ENCODE measurements at places on chromosomes 4 and X.

DNA sequence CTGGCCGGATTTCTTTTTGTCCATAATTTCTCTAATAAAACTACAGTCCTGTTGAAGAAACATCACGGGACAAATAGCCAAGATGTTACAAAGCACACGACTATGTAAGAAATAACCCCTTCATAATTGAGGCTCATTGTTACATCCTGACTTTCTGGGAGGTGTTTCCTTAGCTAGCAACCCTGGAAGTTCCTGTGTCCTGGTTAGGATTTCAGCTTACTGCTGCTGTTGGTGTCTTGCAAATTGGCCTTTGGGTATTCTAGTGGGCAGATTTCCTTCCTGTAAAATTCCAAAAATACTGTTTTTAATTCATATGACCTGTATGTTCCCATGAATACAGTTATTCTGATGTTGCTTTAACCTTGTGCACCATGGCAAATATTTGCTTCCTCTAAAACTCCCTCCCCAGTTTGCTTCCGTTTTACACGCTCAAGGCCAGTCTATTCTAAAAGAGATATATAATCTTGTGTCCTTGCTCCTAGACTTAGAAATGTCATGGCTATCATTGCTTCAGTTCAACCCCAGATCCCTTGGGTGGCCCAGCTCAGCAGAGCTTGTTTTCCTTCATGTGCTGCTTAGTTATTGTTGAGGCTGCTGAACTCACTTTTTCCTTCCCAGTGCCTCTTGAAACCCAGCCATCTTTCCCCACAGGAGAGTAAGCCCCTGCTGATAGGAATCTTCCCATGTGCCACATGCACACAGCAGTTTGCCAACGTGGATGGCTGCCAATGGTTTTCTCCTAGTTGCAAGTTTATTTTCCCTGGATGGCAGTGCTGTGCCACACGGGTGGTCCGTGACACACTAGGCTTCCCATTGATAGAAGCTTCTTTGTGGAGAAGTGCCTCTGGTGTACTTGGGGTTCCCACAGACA, 75.8 kb downstream of the TSPAN7 start:
- DNase-seq = no peak

GRCh38 chr4:110106931-110107296, 91.5 kb downstream of the ELOVL6 start:
- no peak for DNase-seq

- no peak for DNase-seq
Observed at GRCh38 chrX:107227780-107228485, 21.5 kb downstream of the DNAAF6 start.

- no peak for DNase-seq
Observed at GRCh38 chr4:33711826-33712225, 2532.5 kb downstream of the ARAP2 start.

DNA sequence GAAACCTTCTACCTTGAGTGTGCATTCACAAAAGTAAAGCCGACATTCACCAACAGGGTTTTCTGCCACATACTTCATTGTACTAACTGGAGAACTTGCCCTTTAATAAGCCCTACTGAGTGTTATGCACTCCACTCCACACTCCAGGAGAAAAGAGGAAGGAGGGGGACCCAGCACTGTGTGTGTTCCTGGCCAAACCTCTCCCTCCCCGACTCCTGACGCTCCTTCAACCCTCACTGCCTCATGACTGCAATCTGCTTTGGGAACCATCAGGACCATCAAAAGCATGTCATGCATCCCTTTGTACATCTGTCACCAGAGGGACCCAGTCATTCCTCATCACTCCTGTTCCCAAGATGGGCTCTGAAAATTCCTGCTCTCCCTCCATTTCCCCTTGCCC, 143.7 kb downstream of the RASL11B start:
- no peak for DNase-seq

DNA sequence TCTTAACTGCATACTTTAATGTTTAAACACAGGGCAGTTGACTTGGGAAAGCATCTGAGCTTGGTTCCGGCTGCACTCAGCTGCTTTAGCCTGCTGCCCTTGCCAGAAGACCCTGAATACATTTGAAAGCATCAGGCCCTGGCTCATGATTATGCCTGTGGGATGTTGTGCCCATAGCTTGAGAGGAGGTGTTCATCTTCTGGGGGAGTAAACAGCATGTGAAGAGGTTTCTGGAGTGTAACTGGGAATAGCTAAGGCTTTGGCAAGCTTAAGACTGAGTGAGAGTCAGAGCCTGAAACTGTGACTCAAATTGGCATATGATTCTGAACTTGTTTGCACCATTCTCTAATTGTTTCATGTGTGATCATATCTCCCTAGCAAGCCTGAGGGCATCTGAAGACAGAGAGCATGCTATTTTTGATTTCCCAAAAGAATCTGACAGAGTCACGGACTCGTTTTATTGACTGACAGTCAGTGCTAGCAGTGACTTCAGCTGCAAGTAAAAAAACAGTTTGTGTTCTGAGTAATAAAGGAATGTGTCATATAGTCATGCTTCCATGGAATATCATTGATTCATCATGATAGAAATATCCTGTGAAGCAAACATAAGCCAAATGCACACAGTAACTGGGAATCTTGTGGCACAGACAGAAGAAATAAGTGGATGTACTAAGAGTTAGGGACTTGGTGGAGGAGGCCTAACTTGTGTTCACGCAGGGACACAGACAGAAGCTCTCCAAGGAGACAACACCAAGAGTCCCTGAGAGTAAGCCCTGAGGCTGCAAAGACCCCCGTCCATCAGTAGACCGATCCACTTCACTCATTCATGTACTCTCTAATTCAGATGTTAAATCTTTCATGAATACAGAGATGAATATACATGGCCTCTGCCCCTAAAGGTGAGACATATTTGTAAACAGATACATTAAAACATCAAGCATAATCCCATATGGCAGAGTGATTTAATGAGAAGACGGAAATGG, 100.7 kb downstream of the SYNPO2 start:
- no peak for DNase-seq

- DNase-seq = no peak
Observed at GRCh38 chr4:48195853-48196252, 61.8 kb upstream of the TXK start.

DNA sequence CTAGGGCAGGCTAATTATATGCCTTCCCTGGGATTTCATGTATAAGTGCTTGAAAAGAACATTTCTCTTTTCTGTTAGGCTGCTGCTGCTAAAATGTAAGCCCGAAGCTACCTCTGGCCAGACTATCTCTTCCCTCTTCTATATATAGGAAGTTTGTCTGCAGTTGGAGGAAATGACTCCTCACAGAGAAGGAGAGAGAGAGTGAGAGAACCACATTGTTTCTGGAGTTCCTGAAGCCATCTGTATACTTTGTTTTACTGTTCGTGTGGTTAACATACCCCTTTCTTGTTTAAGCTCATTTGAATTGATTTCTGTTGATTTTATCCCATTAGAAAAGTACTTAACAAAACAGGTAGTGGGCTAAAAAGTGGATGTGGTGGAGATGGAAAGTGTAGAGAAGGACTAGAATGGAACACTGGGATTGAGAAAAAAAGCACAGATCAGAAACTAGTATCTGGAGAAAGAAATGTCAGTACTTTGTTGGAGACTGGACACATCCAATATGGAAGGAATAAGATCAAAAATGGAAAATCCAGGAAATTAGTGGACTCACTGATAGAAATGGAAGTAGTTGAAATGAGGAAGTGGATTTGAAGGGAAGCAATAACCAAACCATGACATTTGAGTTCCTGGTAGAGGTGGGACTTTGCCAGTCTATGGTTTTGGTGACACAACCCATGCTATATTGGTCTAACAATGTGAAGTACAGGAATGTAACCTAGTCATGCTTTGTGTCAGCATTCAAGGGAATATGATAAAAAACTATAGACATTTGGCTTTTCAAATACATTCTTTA, 112.6 kb downstream of the TMA16 start:
- no peak for DNase-seq

GRCh38 chr4:180363815-180364214, 1879.4 kb upstream of the TENM3 start:
- no peak for DNase-seq

GRCh38 chrX:133638285-133638684, 223.0 kb upstream of the GPC4 start:
- no peak for DNase-seq

- no peak for DNase-seq
Observed at GRCh38 chr4:148315049-148315448, 127.2 kb downstream of the NR3C2 start.

GRCh38 chr4:139084804-139085093, 69.2 kb downstream of the NOCT start:
- DNase-seq = no peak

GRCh38 chr4:138588501-138588900, 346.4 kb upstream of the SLC7A11 start:
- no peak for DNase-seq

DNA sequence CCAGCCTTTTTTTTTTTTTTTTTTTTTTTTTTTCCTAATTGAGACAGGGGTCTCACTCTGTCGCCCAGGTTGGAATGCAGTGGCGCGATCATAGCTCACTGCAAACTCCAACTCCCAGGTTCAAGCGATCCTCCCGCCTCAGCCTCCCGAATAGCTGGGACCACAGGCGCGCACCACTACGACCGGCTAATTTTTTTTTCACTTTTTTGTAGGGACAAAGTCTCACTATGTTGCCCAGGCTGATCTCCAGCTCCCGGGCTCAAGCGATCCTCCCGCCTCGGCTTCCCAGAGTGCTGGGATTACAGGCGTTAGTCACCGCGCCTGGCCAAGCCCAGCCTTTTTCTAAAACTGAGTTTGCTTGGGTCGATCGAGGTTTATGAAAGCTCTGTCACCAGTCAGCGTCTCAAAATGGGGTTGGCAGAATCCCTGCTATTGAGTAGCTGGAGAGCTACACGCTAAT, 1.3 kb upstream of the OTUD5 start:
- no peak for DNase-seq

DNA sequence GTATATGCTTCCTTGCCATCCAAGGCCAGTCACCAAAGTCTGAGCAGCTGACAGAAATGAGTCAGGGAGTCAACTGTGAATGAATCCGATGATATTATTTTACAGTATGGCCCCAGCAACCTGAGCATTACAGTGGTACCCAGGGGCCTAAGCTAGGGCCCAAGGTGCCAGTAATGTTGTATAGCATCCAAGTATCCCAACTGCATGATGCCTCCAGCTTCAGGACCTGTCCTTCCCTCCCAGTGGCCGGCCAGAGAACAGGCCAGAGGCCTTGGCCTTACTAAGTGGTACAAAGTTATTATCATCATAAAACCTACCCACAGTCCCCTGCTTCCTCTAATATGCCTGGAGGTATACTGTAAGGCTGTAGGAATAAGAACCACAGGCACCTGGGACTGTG, 79.9 kb downstream of the RFC1 start:
- no peak for DNase-seq

- DNase-seq = no peak
Observed at GRCh38 chr4:165398570-165398969, 19.8 kb downstream of the CPE start.

DNA sequence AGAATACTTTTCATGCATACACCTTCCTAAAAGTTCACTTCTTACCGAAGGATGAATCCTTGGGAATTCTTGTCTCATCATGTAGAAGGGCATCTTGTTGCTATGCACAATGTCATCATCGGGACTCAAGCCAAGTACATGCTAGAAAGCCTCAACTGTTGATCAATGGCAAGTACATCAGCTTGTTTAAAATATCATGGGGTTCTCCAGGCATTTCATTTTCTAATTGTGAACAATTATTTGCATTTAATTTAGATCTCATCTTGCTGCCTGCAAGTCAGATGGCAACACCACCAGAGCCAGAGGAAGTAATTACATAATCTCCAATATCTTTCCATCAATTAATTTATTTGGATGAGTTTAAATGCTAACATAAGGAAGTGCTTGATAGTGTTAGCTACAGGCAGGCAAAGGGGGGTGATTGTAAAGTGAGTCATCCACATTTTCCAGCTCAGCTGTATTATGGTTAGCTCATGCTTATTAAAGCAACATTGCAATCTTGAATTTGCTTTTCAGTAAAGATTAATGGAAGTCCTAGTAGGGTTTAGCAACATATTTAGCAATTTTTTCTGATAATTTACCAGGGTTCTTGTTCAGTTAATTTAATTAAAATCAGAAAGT, 356.5 kb downstream of the CBLL2 start:
- DNase-seq = no peak

- no peak for DNase-seq
Observed at GRCh38 chr4:73892966-73893365, 23.8 kb downstream of the CXCL1 start.

DNA sequence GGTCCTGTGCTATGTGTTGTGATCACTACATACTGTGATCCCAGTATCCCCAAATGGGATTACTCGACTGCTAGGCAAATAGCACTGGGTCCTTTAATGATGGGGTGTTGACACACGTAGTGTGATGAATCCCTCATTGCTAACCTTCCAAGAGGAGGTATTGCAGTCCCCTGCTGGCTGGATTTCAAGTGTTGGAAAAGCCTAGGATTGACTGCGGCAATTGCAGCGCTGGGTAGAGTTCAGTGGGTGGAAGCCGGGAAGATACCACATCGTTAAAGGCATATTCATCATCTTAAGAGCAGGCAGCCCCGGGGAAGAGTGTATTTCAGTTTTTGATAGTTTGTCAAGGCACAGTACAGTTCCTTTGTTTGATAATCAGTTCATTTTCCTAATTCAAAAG, 159.9 kb downstream of the TRIML1 start:
- no peak for DNase-seq

- no peak for DNase-seq
Observed at GRCh38 chr4:184448821-184449220, 25.5 kb downstream of the IRF2 start.

DNA sequence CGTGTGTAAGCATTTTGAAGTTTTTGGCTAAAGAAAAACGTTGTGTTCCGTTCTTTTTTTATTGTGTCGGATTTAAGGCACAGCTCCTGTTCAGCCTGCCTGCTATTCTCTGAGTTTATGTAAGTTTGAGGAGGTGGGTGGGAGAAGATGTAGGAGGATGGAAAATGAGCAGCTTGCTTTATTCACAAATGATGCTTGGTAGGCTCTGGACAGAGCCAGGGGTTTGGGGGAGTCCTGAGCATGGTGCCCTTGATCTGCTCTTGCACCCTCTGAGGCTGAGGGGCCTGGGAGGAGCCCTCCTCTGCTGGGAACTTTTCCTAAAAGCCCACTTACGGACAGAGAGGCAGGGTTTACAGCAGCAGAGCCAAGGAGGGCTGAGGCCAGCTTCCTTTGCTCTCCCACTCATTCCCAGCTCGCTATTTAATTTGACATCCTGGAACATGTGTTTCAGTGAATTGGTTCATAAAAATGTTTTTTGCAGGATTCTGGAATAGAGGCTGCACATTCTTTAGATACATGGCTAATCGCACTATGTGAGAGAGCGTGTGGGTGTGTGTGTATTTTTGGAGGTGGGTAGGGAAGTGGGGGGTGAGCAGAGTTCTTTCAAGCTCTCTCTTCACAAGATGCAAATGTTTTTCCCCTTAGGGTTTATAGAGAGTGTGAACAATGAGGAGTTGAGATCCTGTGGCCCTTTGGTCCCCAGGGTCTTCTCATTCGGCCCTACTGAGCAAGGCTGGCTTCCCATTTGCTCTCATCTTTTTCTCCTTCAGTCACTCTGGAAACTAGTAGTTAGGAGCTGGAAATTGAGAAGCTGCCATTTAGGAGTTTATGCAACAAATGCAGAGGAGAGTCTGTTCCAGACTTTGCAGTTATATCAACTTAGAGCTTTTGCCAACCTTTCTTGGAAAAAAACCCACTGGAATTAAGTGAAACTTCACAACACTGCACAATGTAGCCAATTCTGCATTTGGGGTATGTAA, 32.1 kb downstream of the TMEM131L start:
- DNase-seq = no peak

GRCh38 chrX:8366481-8366880, 98.1 kb upstream of the VCX3B start:
- DNase-seq = no peak

Data from activated B cell treated with CpG ODN at 0.5 μM for 24 hours (primary cell).